ENCODE measurements at places on chromosomes 11 and 22.

DNA sequence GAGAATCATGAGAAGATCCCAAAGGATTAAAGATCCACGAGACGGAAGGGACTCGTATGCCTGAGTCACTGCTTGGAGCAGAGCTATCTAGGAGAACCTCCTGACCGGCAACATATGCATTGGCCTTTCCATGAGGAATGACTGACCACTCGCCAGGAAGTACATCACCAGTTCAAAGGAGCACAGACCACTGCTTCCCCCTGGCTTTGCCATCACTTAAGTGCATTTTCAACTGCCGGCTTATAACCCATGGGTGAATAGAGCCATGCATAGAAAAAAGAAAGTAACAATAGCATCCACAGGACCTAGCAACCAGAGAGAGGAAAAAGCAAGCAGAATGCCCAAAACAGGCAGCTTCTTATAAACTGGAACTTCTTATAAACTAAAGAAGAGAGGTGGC is 98.3 kb upstream of the ZC3H12C start:
- H3K4me3 ChIP-seq, result no peak overlapping the region
- no peaks in the 10 kb centered on the region for H3K36me3 ChIP-seq
- H3K27ac ChIP-seq, result no peak overlapping the region

- no peak overlapping the region for H3K4me3 ChIP-seq
- H3K4me1 ChIP-seq, result peaks cover 1% of the 10 kb centered on the region
- DNase-seq, result no peak
- no peaks in the 10 kb centered on the region for H3K27me3 ChIP-seq
- no peaks in the 10 kb centered on the region for H3K36me3 ChIP-seq
Observed at GRCh38 chr11:70595452-70595851, 197.1 kb downstream of the CTTN start.

DNA sequence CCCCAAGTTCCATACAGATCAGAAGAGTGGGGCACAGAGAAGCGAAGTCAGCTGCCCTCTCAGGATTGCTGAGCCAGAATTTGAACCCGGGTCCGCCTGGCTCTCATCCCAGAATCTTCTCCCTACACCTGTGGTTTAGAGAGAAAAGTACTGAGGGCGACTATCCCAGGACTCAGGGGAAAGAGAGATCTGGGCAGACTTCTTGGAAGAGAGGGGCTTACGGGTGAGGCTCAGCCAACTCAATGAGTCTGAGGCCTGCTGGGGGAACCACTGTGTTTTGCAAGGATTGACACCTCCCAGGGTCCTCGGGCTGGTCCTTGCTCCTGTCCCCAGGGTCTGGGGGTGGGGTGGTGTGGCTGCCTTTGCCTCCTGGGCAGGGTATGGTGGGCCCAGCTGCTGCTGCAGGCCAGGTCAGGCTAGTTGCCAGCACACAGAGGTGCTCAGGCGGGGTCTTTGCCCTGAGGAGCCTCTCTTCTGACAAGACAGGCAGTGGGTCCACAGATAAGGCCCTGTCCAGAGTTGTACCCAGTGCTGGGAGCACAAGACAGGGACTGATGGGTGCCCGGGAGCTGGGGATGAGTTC is 1.2 kb downstream of the CAPN5 start:
- no peaks in the 10 kb centered on the region for H3K36me3 ChIP-seq
- no peaks in the 10 kb centered on the region for H3K27me3 ChIP-seq
- peaks cover 9% of the 10 kb centered on the region for H3K4me1 ChIP-seq
- DNase-seq, result no peak
- no peak overlapping the region for H3K27ac ChIP-seq
- no peak overlapping the region for H3K4me3 ChIP-seq

GRCh38 chr11:69922596-69923111 is 103.4 kb upstream of the FGF3 start:
- H3K27ac ChIP-seq, result no peak overlapping the region
- no peak for DNase-seq
- peaks cover 5% of the 10 kb centered on the region for H3K27me3 ChIP-seq
- H3K36me3 ChIP-seq, result no peaks in the 10 kb centered on the region
- no peak overlapping the region for H3K4me3 ChIP-seq

- H3K4me3 ChIP-seq, result no peak overlapping the region
- H3K27ac ChIP-seq, result peak overlapping the region; percentile 97
- DNase-seq, result no peak
- H3K36me3 ChIP-seq, result peaks cover 27% of the 10 kb centered on the region
- peaks cover 22% of the 10 kb centered on the region for H3K4me1 ChIP-seq
- H3K27me3 ChIP-seq, result no peaks in the 10 kb centered on the region
Observed at GRCh38 chr22:30421695-30422480, 3.7 kb upstream of the MTFP1 start.

DNA sequence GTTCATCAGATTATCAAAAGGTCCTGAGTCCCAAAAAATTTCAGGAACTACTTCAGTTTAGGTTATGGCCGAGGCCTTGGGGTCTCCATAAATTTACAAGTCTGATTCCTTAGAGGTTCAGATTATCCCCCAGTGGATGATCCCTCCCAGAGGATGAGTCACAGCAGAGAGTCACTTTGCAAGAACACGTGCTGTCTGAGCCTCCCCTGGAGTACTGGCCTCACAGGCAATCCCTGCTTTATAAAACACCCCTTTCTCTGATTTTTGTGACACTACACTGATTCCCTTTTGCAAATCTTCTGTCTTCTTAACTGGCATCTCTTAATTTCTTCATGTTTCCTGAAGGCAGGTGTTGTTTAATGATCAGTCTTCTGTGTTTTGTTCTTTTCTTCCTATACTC is 45.3 kb downstream of the CCDC34 start:
- DNase-seq, result no peak
- no peaks in the 10 kb centered on the region for H3K4me1 ChIP-seq
- no peak overlapping the region for H3K27ac ChIP-seq
- no peaks in the 10 kb centered on the region for H3K36me3 ChIP-seq
- H3K4me3 ChIP-seq, result no peak overlapping the region
- H3K27me3 ChIP-seq, result no peaks in the 10 kb centered on the region

DNA sequence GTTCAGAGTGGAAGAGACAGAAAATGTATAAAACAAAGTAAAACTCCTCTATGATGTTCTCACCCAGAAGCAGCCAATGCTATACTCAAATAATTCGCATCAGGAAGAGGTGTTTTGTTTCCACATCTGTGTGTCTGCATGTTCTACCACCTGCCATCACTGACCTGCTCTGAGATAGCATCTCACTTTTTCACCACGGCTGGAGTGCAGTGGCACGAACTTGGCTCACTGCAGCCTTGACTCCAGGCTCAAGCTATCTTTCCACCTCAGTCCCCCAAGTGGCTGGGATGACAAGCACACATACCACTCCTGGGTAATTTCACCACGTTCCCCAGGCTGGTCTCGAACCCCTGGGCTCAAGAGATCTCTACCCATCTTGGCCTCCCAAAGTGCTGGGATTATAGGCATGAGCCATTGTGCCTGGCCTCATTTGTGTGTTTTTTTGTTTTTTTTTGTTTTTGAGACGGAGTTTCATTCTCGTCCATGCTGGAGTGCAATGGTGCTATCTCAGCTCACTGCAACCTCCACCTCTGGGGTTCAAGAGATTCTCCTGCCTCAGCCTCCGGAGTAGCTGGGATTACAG is 14.4 kb downstream of the TALDO1 start:
- no peak for DNase-seq
- H3K36me3 ChIP-seq, result peaks cover 12% of the 10 kb centered on the region
- no peak overlapping the region for H3K27ac ChIP-seq
- H3K4me1 ChIP-seq, result no peaks in the 10 kb centered on the region
- no peak overlapping the region for H3K4me3 ChIP-seq

DNA sequence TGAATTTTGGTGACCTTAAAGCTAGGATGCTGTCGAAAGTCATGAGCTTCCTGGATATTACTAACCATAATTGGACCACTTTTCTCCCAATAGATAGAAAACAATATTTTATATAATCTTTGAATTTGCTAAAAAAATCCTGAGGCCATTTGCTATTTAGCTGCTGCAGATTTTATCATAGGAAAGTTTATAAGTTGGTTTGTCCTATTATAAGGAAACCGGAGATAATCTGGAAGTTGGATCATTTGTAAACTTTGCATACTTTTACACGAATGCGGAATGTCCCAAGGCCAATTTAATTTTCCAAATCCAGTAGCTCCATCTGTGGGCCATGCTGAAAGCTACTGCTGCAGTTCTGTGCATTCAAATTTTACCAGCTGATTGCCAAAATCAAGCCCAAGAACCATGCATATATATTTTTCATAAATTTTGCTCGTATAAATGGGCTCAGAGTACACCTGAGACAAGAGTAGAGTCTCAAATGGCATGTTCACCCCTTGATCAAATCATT is 378.3 kb downstream of the FAM181B start:
- DNase-seq, result no peak
- H3K27ac ChIP-seq, result no peak overlapping the region
- no peak overlapping the region for H3K4me3 ChIP-seq
- no peaks in the 10 kb centered on the region for H3K27me3 ChIP-seq

- H3K36me3 ChIP-seq, result no peaks in the 10 kb centered on the region
- H3K27ac ChIP-seq, result no peak overlapping the region
- peaks cover 3% of the 10 kb centered on the region for H3K27me3 ChIP-seq
- no peaks in the 10 kb centered on the region for H3K4me1 ChIP-seq
- H3K4me3 ChIP-seq, result no peak overlapping the region
- no peak for DNase-seq
Observed at GRCh38 chr11:78828676-78829075, 254.0 kb upstream of the NARS2 start.

- no peaks in the 10 kb centered on the region for H3K36me3 ChIP-seq
- no peak overlapping the region for H3K27ac ChIP-seq
- no peaks in the 10 kb centered on the region for H3K4me1 ChIP-seq
- DNase-seq, result no peak
- no peak overlapping the region for H3K4me3 ChIP-seq
Observed at GRCh38 chr22:33707581-33707980, 212.7 kb downstream of the LARGE1 start.

DNA sequence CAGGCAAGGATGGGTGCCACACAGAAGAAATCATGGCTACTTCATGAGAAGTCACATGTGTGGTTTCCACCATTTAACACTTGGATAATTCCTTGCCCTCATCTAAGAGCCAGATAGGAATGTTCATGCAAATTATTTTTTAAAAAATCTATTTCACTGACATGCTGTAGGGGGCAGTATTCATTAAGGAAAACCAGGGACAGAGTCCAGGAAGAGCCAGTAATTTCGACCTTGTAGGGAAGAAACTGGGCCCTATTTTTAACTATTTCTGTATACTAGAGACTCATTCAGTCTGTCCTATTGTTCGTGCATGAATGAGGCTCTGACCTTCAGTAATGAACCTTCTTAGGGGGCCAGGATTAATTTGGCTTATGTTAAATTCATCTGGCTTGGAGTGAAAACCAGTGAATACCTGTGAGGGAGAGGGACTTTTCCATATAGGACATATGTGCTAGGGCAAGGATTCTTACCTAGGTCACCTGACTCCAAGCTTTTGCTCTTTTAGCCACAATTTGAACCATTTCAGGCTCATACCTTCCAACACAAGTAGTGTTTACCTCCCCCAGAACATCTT is 192.7 kb downstream of the NAV2 start:
- no peaks in the 10 kb centered on the region for H3K36me3 ChIP-seq
- no peak overlapping the region for H3K27ac ChIP-seq
- no peaks in the 10 kb centered on the region for H3K27me3 ChIP-seq
- DNase-seq, result no peak
- no peak overlapping the region for H3K4me3 ChIP-seq

GRCh38 chr22:46763051-46763705 is 728 bp downstream of the TBC1D22A start:
- peak; percentile 42 for DNase-seq
- H3K27me3 ChIP-seq, result no peaks in the 10 kb centered on the region
- H3K36me3 ChIP-seq, result no peaks in the 10 kb centered on the region
- peak overlapping the region; percentile 99 for H3K4me3 ChIP-seq
- peak overlapping the region; percentile 99 for H3K27ac ChIP-seq
- H3K4me1 ChIP-seq, result peaks cover 31% of the 10 kb centered on the region

GRCh38 chr11:84384731-84385130 is 1098.6 kb upstream of the CCDC90B start:
- DNase-seq, result no peak
- H3K36me3 ChIP-seq, result no peaks in the 10 kb centered on the region
- no peaks in the 10 kb centered on the region for H3K4me1 ChIP-seq

GRCh38 chr11:62433141-62433903 is 14.5 kb downstream of the SCGB1A1 start:
- no peak overlapping the region for H3K4me3 ChIP-seq
- H3K4me1 ChIP-seq, result no peaks in the 10 kb centered on the region
- DNase-seq, result no peak
- H3K36me3 ChIP-seq, result no peaks in the 10 kb centered on the region

- H3K36me3 ChIP-seq, result no peaks in the 10 kb centered on the region
- H3K4me3 ChIP-seq, result no peak overlapping the region
- no peaks in the 10 kb centered on the region for H3K27me3 ChIP-seq
- no peak for DNase-seq
Observed at GRCh38 chr11:132655187-132655855, 877.0 kb downstream of the OPCML start.

DNA sequence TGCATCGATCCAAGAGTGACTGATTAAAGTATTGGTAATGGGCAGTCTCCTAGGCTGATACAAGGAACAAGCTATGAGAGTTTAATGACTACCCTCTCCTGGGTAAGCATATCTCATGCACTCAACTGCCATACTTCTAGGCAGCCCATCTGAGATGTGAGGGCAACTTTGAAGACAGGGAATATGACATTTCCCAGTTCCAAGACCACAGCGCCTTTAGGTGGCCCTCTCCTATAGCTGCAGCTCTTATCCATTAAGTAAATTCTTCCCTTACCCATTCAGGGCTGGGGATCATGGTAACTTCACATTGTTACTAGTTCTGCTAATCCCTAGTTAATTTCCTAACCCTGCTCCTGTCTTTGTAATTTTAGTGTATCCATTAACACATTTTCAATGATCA is 157.3 kb upstream of the CTSC start:
- H3K36me3 ChIP-seq, result no peaks in the 10 kb centered on the region
- H3K4me3 ChIP-seq, result no peak overlapping the region
- no peaks in the 10 kb centered on the region for H3K27me3 ChIP-seq
- no peaks in the 10 kb centered on the region for H3K4me1 ChIP-seq
- DNase-seq, result no peak

DNA sequence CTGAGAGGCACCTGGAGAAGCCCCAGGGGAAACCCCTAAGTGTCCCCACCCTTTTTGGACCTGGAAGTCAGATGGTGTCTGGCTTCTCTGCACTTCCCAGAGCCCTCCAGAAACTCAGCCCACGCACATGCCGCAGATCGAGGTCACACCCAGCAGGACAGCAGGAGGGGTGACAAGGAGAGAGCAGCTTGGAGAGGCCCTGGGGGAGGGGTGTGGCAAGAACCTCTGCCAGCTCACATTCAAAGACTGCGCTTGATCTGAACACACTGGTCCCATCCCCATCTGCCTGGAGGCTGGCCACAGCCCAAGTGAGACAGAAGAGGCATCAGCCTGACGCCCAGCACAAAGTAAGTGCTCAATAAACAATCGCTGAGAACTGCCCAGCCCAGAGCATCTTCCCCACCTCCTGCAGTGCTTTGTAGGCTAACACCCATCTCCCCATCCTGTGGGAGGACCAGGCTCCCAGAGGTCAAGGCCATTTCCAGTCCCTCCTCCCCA is 21.4 kb downstream of the TMPRSS6 start:
- DNase-seq, result peak; percentile 38
- no peaks in the 10 kb centered on the region for H3K36me3 ChIP-seq
- H3K27me3 ChIP-seq, result no peaks in the 10 kb centered on the region
- H3K4me3 ChIP-seq, result no peak overlapping the region
- H3K4me1 ChIP-seq, result no peaks in the 10 kb centered on the region

All from naive thymus-derived CD4-positive, alpha-beta T cell (primary cell).